ENCODE measurements at places on chromosomes 16 and 17.

GRCh38 chr17:14794961-14795360, 470.2 kb downstream of the PMP22 start:
- no peak for DNase-seq

DNA sequence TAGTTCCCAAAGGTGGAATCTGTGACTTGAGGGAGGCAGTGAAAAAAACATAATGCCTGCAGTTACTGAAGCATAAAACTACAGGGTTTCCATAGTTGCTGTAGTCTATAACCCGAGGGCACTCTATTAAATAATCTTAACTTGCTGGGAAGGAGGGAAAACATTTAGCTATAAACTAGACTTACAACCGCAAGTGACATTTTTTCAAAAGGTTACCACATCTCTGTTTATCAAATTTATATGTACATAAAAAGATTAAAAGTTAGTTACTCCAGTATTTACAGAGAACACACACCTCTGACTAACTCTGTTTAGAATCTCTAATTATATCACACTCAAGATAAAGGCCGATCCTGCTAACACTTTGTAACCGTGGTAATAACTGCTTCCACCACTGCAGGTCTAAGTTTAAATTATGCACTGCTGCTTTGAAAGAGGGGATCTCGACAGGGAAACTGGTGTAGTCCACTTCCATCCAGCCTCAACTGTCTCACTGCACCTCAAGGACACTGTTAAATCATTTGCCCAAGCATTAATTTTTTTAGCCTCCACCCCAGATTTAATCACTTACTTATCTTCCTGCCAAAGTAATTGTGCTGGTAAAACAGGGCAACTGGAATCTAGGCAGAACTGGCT, 14.6 kb downstream of the KCNJ16 start:
- no peak for DNase-seq

DNA sequence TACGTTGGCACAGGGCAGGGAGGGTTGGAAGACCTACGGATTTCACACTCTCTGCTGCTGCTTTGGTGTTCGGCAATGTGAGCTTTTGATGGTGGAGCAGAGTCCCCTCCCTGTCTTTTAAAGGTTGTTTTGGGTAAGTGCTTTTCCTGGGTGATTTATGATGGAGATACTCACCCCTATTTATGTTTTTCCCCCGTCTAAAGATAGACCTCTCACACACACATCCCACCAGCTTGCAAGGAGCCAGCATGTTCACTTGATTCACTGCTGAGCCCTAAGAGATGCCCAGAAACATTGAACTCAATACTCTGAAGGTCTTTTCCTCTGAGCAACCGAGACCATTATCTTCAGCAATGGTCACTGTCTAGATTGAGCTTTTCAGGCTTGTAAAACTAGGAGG, 8.3 kb downstream of the RBFOX1 start:
- DNase-seq: no peak

- no peak for DNase-seq
Measured at GRCh38 chr16:87138316-87138715, 178.9 kb downstream of the C16orf95 start.

- no peak for DNase-seq
Measured at GRCh38 chr16:62585041-62585545, 548.9 kb upstream of the CDH8 start.

- DNase-seq: peak; percentile 82
Measured at GRCh38 chr16:22216191-22216831, 10.2 kb downstream of the EEF2K start.

DNA sequence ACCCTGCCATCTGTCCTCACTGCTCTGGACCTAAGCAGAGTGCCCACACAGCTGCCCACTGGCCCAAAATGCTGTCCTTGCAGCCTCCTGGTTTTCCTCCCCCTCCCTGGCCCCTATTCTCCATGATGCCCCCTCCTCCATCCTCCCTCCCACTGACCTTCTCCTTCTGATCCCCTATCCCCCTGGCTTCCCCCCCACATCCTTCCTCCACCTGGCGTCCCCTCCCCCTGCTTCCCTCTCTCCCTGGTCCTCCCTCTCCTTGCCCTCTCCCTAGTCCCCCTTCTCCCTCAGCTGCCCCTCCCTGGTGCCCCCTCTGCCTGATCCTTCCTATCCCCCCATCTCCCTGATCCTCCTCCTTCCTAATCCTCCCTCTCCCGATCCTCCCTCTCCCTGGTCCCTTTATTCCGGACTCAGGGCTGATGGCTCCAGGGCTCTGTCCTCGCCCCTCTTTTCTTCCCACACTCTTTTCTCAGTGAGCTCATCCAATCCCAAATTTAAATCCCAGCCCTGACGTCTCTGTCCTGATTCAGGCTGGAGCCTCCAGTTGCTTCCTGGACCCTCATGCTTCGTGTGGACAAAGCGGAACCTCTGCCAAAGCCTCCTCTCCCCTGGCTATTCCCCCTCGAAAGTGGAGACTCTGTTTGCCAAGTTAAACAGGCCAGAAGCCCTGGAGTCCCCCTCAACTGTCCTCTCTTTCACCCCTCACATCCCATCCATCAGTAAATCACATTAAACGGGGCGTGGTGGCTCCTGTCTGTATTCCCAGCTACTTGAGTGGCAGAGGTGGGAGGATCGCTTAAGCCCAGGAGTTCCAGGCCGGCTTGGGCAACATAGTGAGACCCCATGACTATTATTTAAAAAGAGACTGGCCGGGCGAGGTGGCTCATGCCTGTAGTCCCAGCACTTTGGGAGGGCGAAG, 18.1 kb upstream of the RHBDF2 start:
- no peak for DNase-seq

DNA sequence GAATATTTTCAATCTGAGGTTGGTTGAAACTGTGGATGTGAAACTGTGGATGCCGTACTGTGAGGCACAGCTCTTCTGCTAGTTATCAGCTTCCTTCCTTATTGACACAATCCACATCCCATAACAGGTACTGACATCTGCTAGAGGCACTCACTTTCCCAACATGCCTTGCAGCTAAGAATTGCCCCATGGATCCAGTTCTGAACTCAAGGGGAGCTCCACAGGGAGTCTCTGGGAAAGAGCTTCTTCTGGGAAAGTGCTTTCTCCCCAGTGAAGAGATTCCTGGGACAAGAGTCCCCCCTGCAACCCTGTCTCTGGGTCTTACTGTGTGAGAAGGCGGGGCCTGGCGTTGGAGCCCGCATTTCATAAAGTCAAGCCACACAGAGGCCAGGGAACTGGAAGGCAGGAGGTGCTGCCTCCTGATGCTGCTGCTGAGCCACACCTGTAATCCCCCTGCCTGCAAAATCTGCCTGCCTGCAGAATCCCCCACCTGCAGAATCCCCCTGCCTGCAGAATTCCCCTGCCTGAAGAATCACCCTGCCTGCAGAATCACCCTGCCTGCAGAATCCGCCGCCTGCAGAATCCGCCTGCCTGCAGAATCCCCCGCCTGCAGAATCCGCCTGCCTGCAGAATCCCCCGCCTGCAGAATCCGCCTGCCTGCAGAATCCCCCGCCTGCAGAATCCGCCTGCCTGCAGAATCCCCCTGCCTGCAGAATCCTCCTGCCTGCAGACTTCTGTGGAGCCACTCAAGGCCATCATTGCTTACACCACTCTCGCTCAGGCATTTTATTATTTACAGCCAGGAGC, 305.4 kb downstream of the FOXL1 start:
- DNase-seq: no peak

DNA sequence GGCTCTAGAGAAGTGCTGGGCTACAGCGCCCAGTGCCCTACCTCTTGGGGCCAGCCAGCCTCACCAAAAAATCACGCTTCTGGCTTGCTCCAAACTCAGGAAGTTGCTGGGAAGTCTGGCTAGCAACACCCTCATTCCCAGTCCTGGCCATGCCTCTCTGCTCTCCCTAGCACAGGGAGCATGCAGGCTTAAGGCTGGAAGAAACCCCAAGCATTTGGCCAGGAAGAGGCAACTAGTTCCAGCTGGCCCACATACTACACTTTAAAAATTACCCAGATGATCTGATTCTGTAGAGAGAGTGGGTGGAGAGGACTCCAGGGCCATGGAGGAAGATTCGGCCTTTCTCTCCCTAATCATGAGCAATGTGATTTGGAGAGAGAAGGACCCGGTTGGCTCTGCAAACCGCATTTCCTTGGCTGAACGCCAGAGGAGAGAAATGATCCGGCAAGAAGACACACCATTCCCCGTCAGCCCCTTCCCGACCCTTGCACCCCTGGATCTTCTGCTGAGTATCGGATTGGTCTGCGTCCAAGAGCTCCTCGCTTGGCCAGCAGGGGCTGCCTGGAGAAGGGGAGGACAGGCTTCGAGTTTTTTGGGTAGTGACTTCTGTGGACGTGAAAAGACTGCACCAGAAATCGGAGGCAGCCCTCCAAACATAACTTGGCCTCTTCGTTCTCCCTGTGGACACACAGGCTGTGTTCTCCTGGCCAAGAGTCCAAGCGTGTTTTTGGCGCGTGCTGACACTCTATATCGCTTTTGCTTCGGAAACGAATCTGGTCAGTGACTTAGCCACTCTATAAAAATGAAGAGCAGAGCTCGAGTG, 406.3 kb downstream of the WWOX start:
- DNase-seq: no peak

Data from Jurkat, Clone E6-1 (cell line).